ENCODE measurements at places on chromosomes 1 and 21.
A peak's percentile ranks its signal among the peaks of the same experiment; 100 is the strongest.

- no peak for DNase-seq
Observed at GRCh38 chr21:37647781-37648180, 268.5 kb downstream of the KCNJ6 start.

DNA sequence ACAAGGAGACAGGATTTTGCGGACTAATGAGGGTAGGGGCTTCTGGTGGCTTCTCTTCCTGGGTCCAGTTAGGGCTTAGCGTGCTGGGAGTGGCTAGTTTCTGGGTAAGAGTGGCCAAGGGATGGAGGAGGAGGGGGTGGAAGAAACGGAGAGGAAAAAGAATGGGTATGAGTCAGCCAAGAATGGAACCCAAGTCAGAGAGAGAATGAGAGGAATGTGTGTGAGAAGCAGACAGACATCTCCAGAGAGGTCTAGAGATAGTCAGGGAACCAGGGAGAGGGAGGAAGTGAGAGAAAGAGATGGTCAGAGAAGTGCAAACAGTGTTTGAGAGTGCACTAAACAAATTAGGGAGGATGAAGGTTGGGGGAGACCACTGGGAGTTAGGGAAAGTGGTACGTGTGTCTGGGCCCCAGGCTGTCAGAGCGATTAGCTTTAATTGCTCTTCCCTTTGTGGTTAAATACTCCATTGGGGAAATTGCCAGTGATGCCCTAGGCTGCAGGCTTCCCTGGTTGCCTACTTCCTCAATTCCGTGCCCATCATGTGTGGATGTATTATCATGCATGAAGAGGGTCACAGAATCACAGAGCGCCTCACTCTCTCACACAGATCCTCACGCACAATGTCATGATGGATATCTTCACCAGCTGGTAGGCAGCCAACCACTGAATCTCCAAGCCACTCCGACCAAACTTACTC, 1.4 kb downstream of the PEA15 start:
- peak; percentile 89 for DNase-seq

DNA sequence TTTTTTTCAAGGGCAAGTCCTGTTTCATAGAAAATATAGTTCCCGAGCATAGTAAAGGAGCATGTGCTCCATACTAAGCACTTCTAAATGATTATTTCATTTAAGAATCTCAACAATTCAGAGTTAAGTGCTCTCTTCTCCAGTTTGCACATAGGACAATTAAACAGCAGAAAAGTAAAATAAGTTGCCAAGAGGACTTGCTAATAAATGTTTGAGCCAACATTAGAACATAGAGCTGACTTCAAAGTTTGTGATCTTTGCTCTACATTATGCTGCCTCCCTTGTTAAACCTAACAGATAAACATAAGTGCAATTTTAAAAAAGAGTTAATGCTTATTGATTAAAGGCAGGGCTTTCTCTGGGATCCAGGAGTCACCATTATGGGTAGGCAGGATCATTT, 23.8 kb upstream of the RAP1A start:
- no peak for DNase-seq

GRCh38 chr1:19704247-19705113, 39.8 kb downstream of the HTR6 start:
- peak; percentile 78 for DNase-seq

DNA sequence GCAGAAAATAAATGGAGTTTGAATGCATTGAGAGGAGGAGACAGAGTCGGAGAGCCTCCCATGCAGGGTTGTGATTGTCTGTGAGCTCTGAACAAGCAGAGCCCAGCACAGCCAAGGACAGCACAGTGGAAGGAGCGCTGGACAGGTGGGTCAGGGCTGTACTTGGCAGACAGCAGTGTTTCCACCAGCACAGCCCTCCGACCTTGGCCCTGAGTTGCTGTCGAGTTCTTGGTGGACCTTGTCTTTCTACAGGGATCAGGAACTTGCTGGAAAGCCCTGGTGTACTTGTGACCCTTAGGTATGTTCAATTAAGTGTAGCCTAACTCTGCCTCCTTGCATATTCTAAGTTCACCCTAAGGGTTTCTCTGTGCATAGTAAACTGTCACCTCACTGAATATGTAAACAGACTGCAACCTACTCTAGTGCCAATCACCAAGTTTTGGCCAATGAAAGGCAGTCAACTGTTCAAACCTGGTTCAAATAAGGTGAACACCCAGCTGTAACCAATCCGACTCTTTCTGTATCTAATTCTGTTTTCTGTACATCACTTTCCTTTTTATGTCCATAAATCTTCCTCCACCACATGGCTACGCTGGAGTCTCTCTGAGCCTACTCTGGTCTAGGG, 86.6 kb upstream of the SLC25A33 start:
- no peak for DNase-seq

DNA sequence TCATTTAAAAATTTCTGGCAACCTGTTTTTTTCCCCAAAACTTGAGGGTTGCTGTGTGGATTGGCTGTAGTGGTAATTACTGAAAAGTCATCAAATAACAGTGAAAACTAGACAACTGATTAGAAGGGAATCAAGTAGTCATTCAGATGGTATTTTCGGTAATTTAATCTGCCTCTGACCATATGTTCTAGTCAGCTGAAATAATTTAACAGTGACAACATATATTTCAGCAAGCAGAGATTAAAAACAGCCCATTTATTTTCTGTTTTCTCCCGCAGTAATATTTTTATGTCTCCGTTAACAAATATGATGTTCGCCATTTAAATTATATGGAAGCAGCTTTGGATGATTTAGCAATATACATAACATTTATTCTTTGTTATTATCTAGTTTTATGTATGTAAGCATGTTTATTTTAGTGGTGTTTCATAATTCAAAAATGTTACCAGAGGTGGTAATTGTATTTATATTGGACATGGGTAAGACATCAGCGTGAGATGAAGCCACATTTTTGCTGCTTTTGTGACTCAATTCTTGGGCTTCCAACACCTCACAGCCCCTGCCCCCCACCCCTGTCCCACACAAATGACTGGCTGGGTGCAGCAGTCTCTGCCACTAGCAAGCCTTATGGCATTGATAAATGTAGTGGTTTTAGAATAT, 104.4 kb downstream of the GALNT2 start:
- peak; percentile 49 for DNase-seq
